Stimulated activated CD4-positive, alpha-beta T cell treated with anti-CD3 and anti-CD28 coated beads, Interleukin-15, amount 100 ng/mL, for 1 hour (primary cell): ENCODE measurements at places on chromosomes 12 and 14.
A peak's percentile ranks its signal among the peaks of the same experiment; 100 is the strongest.

GRCh38 chr14:67514650-67515385 lies 18.3 kb upstream of the PLEKHH1 start:
- no peak for DNase-seq

DNA sequence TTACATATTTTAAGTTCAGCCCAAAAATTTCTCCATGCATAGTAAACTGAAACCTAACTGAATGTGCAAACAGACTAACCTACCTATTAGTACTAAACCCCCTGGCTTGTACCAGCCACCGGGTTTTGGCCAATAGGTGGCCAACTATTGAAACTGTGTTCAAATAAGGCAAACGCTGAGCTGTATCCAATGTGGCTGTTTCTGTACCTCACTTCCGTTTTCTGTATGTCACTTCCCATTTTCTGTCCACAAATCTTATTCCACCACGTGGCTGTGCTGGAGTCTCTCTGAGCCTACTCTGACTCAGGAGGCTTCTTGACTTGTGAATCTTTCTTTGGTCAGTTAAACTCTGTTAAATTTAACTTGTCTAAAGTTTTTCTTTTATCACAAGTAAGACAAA lies 6.0 kb upstream of the FBXO34 start:
- DNase-seq = no peak

DNA sequence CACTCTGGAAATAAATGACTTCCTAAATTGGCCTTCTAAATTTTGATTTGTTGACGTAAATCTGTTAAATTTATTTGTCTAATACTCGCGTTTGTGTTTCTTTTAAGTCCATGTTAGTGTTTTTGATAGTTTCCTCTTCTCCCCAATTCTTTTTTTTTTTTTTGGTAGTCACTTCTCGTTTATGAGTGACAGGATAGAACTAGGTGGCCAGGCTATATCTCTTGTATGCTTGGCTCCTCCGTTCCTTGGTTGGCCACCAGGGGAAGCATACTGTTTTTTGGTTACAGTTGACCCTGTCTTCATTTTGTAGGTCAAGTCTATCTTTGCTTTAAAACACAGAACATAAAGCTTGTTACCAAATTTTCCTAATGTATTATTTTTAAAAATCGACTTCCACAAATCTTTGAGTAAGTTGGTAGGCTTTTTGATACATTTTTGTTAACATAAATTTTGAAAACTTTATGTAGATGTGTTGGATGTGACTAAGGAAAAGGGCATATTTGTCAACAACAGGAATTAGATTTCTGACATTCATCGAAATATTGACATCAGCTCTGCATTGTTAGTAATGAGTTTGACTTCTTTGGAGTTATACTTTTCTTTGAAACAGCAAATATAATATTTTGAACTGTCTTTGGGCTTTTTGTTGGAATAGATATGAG lies 2.2 kb downstream of the RCOR1 start:
- DNase-seq = peak; percentile 8

- DNase-seq = no peak
Observed at GRCh38 chr14:50608302-50608851, 48.4 kb downstream of the ATL1 start.

- DNase-seq = no peak
Observed at GRCh38 chr12:106671840-106672239, 89.0 kb downstream of the RFX4 start.
